ENCODE measurements at places on chromosomes 3 and 15.
A peak's percentile ranks its signal among the peaks of the same experiment; 100 is the strongest.

GRCh38 chr3:95227092-95227491 lies 1164.2 kb downstream of the NSUN3 start:
- DNase-seq = no peak

GRCh38 chr3:10474847-10475246 lies 30.5 kb downstream of the ATP2B2 start:
- no peak for DNase-seq

DNA sequence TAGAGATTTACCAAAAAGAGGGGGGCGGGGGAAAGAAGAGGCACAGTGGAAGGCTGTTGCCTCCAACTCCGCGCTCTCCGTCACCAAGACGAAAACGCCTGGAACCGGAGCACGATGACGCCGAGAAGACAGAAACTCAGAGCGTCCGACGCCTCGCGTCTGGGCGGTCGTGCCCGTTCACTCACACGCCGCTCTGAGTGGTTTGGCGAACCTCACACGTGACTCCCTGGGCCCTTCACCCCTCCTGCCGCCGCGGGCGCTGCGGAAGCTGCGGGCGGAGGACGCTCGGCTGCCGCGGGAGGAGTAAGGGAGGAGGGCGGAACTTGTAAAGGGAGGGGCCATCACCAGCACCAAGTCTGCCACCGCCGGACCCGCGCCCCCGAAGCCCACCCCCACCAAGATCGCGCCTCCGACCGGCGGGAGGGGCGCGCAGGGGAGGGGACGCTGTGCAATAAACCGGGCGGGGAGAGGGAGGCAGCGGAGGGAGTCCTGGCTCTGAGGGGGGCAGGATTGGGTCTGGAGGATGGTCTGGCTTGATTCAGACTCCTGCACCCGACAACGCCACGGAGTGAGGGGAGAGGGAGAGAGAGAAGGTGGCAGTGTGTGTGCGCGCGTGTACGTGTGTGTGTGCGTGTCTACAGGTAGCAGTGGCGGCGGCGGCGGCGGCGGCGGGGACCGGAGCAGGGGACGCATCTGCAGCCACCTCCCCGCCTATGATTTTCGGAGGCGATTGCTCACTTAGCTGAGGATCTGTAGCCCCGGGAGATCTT lies 1.9 kb upstream of the NLGN1 start:
- peak; percentile 17 for DNase-seq

GRCh38 chr15:82197733-82198594 lies 64.6 kb downstream of the EFL1 start:
- DNase-seq = peak; percentile 59

GRCh38 chr15:92462424-92463125 lies 68.9 kb downstream of the ST8SIA2 start:
- DNase-seq = no peak

- DNase-seq = no peak
Measured at GRCh38 chr3:114327665-114328064, 33.8 kb downstream of the TIGIT start.

DNA sequence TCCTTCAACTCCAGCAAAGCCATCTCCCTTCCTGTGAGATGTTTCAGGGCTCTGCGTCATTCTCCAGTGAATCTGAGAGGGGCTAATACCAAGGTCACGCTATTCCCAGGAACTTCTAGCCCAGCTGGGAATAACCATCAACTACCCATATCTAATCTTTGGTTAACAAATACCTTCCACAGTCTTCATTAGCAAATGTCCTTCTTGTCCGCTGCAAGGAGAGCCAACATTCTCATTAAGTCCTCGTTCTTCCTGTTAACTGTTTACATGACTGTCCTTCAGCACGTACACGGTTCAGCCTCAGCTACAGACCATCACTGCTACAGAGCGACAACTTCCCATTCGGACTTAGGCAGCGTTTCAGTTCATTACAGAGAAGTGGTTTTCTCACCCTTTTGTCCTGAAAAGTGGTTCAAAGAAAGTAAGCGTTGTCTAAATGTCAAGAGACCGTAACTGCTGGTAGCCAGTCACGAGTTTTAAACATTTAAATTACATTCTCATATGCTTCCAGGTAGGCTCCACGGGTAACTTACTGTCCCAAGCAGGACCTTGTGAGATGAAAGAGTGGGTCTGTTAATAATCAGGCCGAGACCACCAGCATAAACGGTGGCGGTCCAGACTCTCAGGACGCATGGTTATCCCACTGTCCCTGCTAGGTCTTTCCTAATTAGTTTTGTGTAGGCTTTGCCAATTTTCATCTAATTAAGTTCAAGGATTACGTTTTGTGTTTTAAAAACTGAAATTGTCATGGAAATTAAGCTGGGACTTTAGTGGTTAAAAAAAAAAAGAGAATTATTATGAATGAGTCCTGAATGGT lies 63.8 kb downstream of the CHSY1 start:
- no peak for DNase-seq

- no peak for DNase-seq
Measured at GRCh38 chr15:44099671-44100070, 95.4 kb downstream of the FRMD5 start.

GRCh38 chr3:137588871-137589270 lies 175.2 kb upstream of the SOX14 start:
- no peak for DNase-seq

GRCh38 chr3:7432610-7433009 lies 571.7 kb downstream of the GRM7 start:
- DNase-seq = no peak

DNA sequence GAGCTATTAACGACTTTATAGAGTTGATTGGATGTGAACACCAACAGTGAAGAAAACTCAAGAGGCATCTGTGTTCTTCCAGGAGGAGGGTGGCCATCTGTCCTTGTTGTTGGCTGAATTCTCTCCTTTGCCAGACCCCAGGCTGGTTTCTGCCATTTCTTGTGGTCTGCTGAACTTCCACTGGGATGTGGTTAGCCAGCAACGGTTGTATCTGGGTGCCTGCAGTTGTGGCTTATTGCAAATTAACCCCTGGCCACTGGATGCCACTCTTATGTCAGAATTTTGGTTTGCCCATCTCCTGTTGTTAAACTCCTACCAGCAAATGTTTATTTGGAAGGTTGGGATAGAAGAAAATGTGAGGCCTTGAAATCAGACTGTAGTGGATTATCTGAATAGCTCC lies 163.6 kb upstream of the TBC1D5 start:
- no peak for DNase-seq

GRCh38 chr3:42266085-42266484 lies at the start of gene CCK:
Gene CCK, minus strand, starts transcription at chr3:42266185. Its CDS starts 2,555 bp downstream, at chr3:42263630.
- DNase-seq = no peak

Data from stimulated activated CD4-positive, alpha-beta T cell treated with anti-CD3 and anti-CD28 coated beads, Interleukin-2, amount 100 ng/mL, for 48 hours (primary cell).